Activated T-cell treated with anti-CD3 and anti-CD28 coated beads, Interleukin-2, amount 50 U/mL, for 72 hours (primary cell): ENCODE measurements at places on chromosomes 5 and 9. TPM values are rescaled to one million over a fixed set of nuclear protein-coding genes. Genes with fewer than 3 reads are reported as not detected.

BBLN gene
- total RNA-seq = 72.9 TPM

DNA sequence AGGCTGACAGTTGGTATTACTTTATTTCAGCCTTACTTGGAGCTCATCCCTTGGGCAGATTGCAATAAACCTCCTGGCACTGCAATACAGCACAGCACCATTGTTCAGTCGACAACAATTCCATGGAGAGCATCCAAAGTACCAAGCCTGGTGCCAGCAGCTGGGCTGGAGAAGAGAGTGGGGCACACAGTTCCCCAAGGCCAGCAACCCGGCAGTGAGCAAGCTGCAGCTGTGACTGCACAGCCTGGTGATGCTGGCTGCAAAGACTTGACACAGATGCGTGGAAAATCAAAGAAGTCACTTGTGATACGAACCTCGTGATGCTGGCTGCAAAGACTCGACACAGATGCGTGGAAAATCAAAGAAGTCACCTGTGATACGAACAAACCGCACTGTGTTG is 125.4 kb downstream of the ATPSCKMT start:
- H3K27ac ChIP-seq = no peak overlapping the region
- no peak for DNase-seq
- H3K27me3 ChIP-seq = no peaks in the 10 kb centered on the region
- H3K4me1 ChIP-seq = no peaks in the 10 kb centered on the region
- no peaks in the 10 kb centered on the region for H3K36me3 ChIP-seq

ZNF608 gene
- total RNA-seq = 0.05 TPM

ZNF883 gene
- total RNA-seq = 0.89 TPM

- no peak for DNase-seq
- peaks cover 10% of the 10 kb centered on the region for H3K36me3 ChIP-seq
- peaks cover 5% of the 10 kb centered on the region for H3K4me1 ChIP-seq
- H3K27ac ChIP-seq = no peak overlapping the region
These were observed 20.1 kb upstream of the NSMF start for GRCh38 chr9:137478962-137479861.
